Astrocyte (in vitro differentiated cells and primary cell): ENCODE measurements at places on chromosomes 16 and 17. TPM values are rescaled to one million over a fixed set of nuclear protein-coding genes. Genes with fewer than 3 reads are reported as not detected.

The RPAIN gene
- total RNA-seq, result 35.7 and 46.5 TPM in 2 replicates

The MRTFB gene
- 24.5 and 32.5 TPM in 2 replicates for total RNA-seq

The CACNG3 gene
- total RNA-seq, result not detected in 2 replicates

The FA2H gene
- total RNA-seq, result 0.14 TPM in 1 of 2 replicates, not detected in the other

The KRT39 gene
- total RNA-seq, result not detected in 2 replicates

The BMERB1 gene
- 15.5 and 20.1 TPM in 2 replicates for total RNA-seq

DNA sequence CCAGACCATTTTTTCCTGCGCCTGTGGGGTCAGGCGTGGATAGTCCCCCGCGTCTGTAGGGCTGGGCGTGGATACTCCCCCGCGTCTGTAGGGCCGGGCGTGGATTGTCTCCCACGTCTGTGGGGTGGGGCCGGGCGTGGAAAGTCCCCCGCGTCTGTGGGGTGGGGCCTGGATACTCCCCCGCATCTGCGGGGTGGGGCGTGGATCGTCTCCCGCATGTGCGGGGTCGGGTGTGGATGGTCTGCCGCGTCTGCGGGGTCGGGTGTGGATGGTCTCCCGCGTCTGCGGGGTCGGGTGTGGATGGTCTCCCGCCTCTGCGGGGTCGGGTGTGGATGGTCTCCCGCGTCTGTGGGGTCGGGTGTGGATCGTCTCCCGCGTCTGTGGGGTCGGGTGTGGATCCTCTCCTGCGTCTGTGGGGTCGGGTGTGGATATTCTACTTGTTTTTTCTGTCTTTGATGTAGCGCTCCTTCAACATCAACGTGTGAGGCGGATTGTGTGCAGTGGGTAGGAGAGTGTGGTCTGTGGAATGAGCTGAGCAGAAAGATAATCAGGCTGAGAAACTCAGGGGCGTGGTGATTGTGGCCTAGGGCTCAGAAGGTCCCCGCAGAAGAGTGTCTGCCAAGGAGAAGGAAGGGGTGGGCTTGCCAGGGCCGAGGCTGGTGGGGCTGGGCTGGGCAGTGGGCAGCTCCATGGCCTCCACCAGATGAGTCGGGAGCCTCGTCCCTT, 3.2 kb downstream of the GNPTG start:
- no peak for DNase-seq

GRCh38 chr16:68393333-68393732, 55.0 kb downstream of the SMPD3 start:
- DNase-seq, result no peak

- no peak for DNase-seq
Observed at GRCh38 chr17:60645918-60646523, 31.6 kb upstream of the BCAS3 start.

DNA sequence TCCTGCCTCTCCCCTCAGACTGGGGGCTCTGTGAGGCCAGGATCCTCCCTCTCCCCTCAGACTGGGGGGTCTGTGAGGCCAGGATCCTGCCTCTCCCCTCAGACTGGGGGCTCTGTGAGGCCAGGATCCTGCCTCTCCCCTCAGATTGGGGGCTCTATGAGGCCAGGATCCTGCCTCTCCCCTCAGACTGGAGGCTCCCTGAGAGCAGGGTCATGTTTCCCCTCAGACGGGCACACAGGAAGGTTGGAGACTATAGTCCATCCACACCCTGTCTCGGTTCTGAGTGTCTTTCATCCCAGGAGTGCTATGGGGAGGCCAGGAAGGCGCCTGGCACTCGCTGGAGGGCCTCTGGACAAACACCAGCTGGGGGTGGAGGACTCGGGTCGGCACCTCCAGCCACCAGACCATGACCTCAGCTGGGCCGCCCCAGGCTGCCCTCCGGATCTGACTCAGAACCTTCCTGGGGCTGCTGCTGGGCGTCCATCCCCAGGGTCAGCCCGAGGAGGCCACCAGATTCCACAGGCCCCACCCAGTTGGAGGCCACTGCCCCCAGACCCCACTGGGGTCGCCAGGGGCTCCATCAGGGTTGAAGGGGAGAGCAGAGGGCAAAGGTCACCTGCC, 21.9 kb upstream of the DLX4 start:
- no peak for DNase-seq

DNA sequence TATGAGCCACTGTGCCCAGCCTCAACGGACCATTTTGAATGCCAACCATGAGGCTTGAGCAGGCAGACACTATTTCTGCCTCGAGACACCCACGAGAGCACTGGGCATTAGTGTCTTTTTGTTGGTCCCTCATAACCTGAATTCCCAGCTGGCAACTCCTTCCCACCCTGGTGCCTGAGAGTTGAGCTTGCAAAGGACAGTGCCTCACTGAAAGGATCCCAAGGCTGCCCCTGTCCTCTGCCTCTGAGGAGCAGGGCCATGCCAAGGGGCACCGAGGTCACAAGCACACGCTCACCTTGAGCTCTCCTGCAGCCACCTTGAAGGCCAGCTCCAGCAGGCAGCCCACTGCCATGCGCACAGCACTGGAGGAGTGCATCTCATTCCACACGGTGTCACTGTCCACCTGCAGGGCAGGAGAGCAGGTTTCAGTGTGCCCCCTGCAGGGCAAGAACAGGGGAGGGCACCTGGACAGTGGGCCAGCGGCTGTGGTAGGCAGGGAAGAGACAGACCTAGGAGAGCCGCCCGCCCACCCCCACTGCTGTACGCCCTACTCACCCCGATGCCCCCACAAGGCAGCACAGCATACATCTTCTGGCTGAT, 12.8 kb downstream of the G6PC3 start:
- DNase-seq, result no peak

GRCh38 chr17:43430936-43431713, 32.3 kb downstream of the ARL4D start:
- DNase-seq, result no peak

GRCh38 chr17:22272363-22273146, 580.2 kb downstream of the KCNJ18 start:
- DNase-seq, result no peak

- no peak for DNase-seq
Observed at GRCh38 chr17:46795379-46795952, 23.0 kb downstream of the WNT3 start.
